ENCODE measurements at places on chromosomes 6 and 20.
A peak's percentile ranks its signal among the peaks of the same experiment; 100 is the strongest.

DNA sequence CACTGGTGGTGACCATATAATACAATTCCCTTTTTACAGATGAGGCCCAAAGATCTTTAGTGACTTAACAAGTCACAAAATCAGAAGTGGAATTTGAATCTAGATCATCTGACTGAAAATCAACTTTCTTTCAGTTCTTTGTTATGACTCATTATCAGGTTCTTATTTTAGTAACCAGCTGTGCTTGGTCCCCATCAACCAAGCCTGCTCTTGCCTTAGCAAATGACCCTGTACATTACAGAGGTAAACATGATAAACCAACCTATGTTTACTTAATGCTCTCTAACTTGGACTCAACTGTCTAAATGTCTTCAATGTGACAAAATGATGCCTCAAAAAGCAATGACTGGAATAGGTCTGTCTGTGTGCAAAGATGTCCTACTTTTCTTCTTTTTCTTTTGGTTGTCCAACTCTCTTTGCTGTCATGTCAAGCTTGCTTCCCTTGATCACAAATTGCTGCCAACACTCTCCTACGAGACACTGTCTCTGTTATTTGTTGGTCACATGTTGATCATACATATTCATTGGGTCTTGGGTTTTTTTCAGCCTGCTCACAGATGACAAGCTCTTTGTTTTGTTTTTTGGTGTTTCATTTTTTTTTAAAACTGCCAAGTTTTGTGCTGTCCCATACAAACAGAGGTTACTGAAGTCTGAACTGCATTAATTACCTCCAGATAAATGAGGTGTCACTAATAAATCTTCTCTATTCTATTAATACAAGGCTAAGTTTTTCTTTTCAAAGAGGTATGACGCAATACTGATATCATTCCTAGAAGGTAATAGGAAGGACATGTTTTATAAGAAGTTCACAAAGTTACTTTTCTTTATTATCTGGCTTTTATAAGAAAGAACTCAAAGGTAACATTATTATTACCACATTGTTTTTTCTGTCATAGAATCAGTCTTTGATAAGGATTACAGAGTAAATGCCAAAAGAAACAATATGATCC is 62.2 kb upstream of the PLN start:
- no peak for DNase-seq

- no peak for DNase-seq
Observed at GRCh38 chr6:17353440-17354175, 39.8 kb upstream of the CAP2 start.

- DNase-seq, result peak; percentile 61
Observed at GRCh38 chr20:61896058-61896961, 169.4 kb downstream of the TAF4 start.

GRCh38 chr20:13340088-13340487 is 119.0 kb downstream of the ISM1 start:
- DNase-seq, result no peak

DNA sequence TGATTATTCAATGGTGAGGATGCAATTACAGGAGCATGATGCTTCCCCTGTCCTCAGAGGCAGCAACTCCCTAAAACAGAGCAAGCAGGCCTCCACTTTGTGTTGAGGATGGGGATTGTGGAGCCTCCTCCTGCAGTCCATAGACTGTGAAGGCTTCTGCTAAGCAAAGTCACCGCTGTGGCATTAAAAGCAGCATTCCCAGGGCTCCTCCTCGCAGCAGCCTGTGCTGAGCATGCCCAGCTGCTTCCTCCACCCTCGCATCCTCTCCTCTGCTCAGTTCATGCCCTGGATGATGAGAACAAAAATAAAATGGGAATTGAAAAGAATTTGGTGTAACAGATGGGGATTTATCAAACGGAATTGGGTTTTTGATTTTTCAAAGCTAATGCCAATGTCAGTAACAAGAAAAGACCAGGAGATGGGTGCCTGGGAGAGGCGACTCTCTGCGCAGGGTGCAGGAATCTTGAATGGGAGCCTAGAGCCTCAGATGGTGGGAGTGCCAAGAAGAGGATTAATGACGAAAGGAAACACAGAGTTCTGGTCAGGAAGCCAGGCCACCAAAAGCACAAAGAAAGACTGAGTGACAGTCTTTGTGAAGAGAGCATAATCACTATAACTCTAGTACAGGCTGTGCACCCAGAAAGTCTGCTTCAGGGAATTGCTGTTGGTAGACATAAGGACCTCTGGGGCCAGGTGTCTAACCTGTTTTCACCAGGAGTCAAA is 347.6 kb downstream of the TPBG start:
- DNase-seq, result no peak

DNA sequence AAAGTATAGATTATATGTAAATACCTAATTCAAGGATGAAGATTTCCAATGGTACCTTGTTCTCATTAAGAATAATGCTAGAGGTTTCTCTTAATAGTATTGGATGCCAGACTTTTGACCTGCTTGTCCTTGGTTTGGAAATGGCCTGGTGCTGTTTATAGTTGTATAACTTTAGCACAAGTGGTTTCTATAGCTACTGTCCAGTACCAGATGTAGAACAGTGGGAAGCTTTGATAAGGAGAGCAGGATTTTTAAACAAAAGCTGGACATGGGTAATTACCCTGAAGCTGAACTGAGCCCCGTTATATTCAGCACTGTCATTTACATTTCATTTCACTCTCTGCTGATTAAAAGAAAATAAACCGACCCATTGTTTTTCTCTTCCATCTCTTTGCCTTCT is 43.7 kb downstream of the TRMT11 start:
- no peak for DNase-seq

GRCh38 chr20:37939701-37940560 is 37.0 kb downstream of the VSTM2L start:
- no peak for DNase-seq

- no peak for DNase-seq
Observed at GRCh38 chr6:43848671-43849391, 78.8 kb downstream of the VEGFA start.

- no peak for DNase-seq
Observed at GRCh38 chr20:46352370-46352938, 44.2 kb upstream of the CDH22 start.

GRCh38 chr6:86357877-86358276 is 579.5 kb upstream of the HTR1E start:
- peak; percentile 3 for DNase-seq

DNA sequence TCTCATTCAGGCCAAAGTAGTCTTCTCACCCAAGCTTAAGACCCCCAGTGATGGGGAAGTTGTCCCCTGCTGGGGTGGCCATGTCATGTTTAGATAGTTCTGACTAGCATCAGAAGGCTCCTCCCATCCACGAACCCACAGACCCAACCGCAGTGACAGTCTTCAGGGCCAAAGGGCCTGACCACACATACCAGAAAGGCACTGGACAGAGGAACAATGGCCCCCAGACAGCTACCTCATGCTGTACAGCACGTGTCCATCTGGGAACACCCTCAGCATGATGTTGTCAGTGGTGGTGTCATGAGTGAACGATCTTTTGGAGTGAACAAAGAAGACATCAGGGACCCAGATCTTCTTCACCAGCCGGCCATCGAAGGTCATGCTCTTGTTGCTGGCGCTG is 46.3 kb downstream of the GABRR2 start:
- no peak for DNase-seq

DNA sequence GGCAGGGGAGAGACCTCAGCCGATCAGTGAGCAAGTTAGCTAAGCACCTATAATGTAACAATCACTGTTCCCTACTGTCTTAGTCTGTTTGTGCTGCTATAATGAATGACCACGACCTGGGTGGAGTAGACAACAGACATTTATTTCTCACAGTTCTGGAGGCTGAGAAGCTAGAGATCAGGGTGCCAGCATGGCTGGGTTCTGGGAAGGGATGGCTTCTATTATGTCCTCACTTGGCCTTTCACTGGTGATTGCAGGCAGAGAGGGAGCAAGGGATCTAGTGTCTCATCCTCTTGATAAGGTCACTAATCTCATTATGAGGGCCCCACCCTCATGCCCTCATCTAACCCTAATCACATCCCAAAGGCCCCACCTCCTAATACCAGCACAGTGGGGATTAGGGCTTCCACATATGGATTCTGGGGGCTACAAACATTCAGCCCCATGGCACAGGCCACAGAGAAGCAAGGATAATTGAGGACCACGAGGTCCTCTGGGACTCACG is 162.5 kb downstream of the CD83 start:
- no peak for DNase-seq

DNA sequence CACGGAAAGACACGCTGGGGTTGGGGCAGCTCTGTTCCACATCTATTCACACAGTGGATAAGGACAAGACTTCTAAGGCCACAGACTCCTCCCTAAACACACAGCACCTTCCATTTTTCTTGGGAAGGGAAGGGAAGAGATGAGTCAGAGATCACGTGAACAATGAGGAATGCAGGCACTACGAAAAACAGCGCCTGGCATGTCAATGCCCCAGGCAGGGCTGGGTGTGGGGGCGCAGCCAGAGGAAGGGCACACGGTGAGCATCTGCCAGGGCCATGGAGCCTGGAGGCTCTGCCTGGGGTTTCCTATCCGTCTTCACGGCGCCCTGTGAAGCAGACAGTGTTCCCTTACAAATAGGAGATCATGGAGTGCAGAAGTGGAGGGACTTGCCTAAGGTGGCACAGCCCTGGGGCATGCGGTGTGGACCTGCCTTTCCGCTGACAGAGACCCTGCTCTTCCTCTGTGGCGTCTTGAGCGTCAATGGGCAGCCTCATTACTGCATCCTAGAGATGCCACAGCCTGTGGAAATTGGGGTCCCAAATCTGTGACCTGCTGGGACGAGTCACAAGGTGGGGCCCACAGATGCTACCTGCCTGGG is 15.4 kb downstream of the UNC93A start:
- DNase-seq, result no peak

- DNase-seq, result no peak
Observed at GRCh38 chr6:25743868-25744267, 10.7 kb upstream of the SLC17A4 start.

DNA sequence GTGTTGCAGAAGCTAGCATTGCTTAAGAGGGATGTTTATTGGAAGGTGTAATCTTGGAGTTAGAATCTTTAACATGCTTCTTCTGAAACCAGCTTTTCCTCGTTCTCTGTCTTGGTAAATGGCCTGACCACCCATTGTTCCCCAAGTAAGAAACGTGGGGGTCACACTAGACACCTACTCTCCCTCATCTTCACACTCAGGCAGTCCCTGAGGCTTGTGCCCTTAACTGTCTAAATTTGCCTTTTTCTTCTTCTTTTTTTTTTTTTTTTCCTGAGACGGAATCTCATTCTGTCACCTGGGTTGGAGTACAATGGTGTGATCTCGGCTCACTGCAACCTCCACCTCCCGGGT is 16.2 kb upstream of the ARFGEF2 start:
- DNase-seq, result no peak

DNA sequence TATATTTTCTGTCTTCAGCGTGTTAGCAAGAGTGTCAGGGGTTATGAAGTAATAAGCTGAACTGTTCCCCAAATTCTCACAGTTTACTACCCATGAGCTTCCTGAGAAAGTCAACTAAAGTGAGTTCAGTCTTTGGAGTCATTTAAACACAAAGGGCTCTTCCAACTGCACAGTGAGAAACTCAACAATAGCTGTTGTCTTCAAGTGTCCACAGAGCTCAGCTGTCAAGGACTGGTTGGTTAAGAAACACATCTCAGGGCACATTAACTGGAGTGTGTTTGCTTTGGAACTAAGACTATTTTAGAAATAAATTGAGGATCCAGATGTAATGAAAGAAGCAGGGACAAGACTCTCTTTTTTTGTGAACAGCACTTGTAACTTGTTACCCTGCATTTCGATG is 241.4 kb upstream of the SOX4 start:
- no peak for DNase-seq

- no peak for DNase-seq
Observed at GRCh38 chr20:41045671-41046070, 17.0 kb downstream of the TOP1 start.

- DNase-seq, result no peak
Observed at GRCh38 chr20:20212675-20213096, 155.2 kb upstream of the INSM1 start.

DNA sequence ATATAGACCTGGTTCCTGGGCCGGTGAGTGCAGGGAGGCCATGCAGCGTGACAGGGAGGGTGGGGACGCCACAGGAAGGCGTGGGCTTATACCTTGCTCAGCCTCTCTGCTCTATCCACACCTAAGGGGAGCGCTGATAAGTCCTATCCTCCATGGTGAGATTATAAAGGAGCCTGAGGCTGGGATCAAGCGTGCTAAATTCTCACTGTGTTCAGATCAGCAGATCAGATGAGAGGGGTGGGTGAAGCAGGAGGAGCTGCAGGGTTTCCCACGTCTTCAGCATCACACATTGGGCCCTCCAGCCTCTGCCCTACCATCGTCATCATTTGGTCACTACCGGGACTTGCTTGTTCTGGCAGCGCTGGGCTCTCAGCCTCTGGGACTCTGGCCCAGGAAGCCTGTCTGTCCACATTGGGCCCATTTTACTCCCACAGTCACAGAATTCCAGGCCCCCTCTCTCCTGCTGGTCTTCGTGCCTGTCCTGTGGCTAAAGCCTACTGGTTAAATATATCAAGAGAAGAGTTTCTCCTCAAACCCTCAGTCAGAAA is 29.1 kb upstream of the PDE10A start:
- DNase-seq, result no peak

- no peak for DNase-seq
Observed at GRCh38 chr6:146890644-146891434, 292.1 kb downstream of the ADGB start.

DNA sequence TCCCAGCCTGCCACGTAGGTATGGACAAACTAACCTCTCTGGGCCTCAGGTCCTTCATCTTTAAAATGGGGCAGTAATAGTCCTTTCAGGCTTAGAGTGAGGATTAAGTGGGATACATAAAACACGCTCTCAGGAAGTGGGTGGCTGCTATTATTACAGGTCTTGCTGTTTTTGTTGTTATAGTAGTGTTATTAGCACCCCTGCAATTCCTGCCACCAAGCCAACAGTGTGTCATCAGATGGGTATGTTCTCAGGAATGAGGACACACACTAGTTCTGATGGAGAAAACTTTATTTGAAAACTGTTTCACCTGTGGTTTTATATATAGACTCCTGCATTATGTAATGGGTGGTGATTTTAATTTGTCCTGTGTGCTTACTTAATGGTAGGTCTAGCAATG is 131.7 kb downstream of the LRRC1 start:
- DNase-seq, result no peak

DNA sequence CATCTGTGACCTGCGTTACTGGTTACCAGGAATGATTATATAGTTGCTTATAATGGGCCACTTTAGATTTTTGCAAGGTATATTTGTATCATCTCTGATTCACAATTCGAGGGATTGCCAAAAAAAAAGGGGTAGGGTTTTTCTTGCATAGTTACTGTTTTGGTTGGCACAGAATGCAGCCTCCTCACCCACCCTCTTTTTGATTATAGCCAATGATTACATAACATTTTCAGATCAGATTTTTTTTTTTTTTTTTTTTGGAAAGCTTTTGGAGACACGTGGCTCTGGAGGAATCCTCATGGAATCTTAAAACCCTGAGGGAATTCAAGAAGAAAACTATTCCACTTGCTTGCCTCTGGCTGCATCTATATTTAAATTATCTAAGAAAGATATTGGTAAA is 53.7 kb downstream of the UST start:
- DNase-seq, result no peak

DNA sequence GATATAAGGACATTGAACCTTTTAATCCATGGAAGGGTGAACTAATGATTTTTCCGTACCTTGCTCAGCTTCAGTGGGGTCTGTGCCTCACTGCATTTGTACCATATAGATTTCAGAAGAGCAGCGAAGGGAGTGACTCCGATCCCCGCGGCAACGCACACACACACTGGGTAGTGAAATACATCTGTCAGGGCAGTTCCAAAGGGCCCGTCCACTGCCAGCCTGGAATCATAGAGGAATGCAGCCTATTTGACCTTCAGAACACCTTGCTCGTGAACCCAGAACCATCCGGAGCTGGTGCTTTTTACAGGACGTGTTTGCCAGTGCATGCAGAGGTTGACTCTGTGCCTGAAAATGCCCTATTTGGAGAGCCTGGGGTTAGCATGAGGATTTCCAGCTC is 33.0 kb downstream of the NOX3 start:
- DNase-seq, result no peak

All from neural crest cell (in vitro differentiated cells).